Germinal center (tissue), 1 donor: ENCODE measurements at places on chromosomes 7 and 10.
A peak's percentile ranks its signal among the peaks of the same experiment; 100 is the strongest.

- DNase-seq: no peak
Observed at GRCh38 chr10:16966991-16967865, 150.0 kb upstream of the RSU1 start.

GRCh38 chr7:42167631-42168236, 69.3 kb downstream of the GLI3 start:
- DNase-seq: no peak

- DNase-seq: no peak
Observed at GRCh38 chr7:48087349-48087748, 1.7 kb upstream of the UPP1 start.

- no peak for DNase-seq
Observed at GRCh38 chr7:6691609-6692106, 15.1 kb downstream of the ZNF12 start.

- DNase-seq: no peak
Observed at GRCh38 chr7:103964269-103964668, 25.2 kb downstream of the RELN start.

DNA sequence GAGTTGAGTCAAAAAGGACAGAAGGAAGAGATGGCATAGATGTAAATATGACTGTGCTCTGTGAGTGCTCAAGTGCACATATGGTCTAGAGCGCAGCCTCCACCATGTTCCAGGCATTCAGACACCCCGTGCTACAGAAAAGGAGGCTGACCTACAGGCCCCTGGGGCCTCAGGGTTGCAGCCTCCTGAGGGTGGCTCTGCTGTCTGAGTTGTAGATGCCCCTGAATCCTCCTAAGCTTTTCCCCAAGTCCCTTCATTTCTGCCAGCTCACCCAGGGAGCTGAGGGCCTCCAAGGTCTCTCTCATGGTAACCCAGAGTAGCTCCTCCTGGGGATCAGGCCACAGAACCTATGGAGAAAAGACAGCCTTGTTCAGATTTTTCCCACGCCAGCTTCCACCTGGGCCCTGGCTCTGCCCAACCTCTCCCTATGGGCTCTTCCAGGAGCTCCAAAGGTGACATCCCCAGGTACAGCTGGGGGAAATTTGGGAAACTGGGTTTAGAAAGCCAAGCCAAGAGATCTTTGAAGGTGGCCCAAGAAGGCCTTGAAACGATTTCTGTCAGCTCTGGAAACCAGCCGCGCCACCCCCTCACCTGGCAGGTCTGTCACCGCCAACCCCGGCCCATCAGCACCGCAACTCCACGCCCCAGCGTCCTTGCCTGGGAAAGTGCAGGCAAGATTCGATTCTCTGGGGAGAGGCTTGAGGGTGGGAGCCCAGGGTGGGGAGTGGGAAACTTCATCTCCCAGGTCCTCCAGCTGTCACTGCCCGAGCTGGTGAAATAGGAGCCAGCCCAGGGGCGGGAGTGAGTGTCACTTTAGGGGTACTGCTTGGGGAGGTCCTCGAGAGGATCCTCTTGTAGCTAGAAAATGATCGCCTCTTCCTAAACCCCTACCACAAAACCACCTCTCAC, 2.4 kb downstream of the ZNF467 start:
- no peak for DNase-seq

GRCh38 chr10:17533731-17534130, 79.3 kb upstream of the ST8SIA6 start:
- DNase-seq: no peak

- no peak for DNase-seq
Observed at GRCh38 chr7:35485436-35485835, 209.5 kb downstream of the HERPUD2 start.

DNA sequence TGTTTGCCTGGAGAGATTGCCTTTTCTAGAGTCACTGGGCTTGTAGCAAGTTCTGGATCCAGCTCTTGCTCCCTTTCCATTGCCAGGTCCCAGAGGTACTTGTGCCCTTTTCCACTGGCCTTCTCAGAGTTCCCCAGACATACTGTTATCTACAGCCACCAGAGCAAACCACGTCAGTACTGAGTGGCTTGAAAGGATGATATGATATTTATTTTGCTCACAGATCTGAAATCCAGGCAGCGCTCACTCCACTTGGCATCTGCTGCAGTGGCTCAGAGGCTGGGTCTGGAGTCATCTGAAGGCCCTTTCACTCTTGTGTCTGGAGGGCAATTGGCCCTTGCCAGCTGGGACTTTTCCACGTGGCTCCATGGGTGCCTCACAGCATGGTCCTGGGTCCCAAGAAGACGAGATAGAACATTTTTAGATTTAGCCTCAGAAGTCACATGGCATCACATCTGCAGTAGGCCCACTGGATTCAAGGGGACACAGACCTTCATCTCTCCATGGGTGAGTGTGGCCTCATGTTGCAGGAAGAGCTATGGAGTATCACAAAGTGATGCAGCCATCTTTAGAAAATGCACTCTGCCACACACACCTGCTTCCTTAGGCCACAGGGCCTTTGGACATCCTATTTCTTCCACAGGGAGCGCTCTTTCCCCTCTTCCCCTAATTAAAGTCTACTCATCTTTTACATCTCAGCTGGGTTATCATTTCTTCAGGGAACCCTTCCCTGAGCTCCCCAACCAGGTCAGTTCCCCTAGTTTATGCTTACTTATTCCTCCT, 22.9 kb upstream of the TCF7L2 start:
- DNase-seq: no peak

- DNase-seq: no peak
Observed at GRCh38 chr7:32539919-32540531, 44.7 kb downstream of the AVL9 start.

DNA sequence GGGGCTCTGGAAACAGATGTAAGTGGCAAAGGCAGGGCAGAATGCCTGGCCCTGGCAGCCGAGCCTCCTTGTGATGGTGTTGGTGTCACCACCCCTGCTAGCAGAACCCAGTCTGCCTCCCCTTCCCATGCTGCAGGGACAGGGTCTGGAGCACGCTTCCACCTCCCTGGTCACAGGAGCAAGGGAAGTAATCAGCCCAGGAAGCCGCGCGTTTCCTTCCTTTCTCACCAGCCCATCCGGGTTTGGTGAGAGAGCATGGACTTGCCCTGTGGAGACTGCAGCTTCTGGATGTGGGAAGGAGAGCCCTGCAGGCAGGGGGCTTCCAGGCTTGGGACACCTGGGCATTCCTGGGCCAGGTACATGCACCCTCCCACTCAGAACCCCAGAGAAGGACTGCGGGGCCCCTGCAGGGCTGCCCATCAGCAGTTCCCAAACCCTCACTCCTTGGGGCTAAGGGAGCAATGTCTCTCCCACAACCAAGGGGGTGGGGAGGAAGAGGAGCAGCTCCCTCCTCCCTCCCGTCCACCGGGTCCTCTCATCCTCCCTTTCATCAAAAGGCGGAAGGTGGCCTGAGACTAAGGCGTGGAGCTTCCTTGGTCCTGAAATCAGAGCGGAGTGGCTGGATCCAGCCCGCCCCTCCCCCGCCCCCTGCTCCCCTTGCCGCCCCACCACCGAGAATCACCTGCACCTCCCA, 1.8 kb downstream of the MMRN2 start:
- no peak for DNase-seq

GRCh38 chr7:22287412-22287811, 69.5 kb downstream of the RAPGEF5 start:
- peak; percentile 47 for DNase-seq

DNA sequence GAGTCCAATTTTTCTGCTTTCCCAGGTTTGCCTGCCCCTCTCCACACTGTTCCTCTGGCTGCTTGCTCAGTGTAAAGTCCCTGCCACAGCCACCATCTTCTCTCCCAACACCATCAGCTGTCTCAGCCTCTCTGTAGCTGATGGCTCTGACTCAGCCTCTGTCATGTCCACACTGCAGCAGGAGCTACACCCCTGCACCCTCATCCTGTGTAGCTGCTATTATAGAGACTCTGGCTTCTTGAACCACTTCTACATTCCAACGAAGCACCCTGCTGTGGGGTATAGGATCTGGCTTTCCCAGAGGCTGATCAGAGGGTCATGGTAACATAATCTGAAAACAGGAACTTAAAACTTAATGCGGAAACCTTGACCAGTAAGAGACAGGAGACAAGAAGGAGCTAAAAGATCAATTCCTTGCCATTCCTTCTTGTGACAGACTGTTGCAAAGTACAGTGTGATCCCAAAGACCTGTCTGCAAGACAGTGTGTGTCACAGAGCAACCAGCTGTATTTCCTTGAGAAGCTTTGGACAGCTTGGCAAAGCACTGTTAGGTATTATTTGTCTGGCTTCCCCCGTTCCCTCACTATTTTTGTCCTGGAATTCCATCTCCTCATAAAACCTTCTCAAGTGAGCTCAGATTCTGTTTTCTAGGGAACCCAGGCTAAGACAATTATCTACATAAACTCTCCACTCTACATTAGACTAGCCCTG, 42.3 kb downstream of the NRCAM start:
- no peak for DNase-seq

- no peak for DNase-seq
Observed at GRCh38 chr7:98993024-98993897, 114.9 kb downstream of the TRRAP start.

GRCh38 chr7:20896996-20897395, 110.3 kb upstream of the SP8 start:
- no peak for DNase-seq

- no peak for DNase-seq
Observed at GRCh38 chr7:111678986-111679385, 116.7 kb upstream of the IMMP2L start.

GRCh38 chr10:116160271-116160670, 112.7 kb downstream of the GFRA1 start:
- DNase-seq: no peak

GRCh38 chr10:55220975-55221374, 419.9 kb upstream of the PCDH15 start:
- no peak for DNase-seq

DNA sequence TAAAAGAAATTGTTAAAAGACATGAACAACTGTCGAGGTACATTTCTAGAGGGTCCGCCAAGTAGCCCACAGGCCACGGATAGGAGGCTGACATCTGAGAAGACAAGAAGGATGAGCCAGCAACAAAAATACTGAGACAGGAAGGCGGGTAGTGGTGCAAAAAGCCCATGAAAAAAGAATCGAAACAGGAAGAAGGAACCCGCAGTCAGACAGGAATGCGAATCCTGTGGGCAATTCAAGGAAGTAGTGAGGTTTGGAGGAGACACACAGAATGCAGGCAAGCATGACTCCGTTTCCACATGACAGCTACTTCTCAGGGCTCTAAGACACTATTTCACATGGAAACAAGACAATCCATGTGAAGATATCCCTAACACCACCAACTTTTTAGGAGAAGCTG, 125.2 kb downstream of the DOCK4 start:
- peak; percentile 11 for DNase-seq

- peak; percentile 26 for DNase-seq
Observed at GRCh38 chr7:105487579-105488571, 34.2 kb downstream of the PUS7 start.

GRCh38 chr10:61882621-61883370, 18.7 kb upstream of the ARID5B start:
- DNase-seq: no peak

DNA sequence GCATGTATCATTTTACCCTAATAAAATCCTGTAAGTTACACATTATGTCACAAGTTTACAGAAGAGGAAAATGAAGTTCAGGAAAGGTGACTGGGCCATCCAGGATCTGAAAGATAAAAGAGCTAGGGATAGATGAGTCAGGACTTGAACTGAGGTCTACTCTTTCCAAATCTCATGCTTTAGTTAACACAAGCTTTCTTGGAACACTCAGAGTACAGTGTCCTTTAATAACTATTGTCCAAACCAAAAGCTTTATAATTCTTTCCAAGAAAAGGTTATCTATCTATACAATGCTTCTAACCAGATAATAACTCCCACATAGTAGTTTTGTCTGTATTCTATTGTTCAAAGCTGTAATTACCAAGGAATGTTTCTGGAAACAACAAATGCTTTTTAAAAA, 164.6 kb downstream of the LRRN3 start:
- DNase-seq: no peak

GRCh38 chr10:90328459-90328858, 529.4 kb downstream of the HTR7 start:
- no peak for DNase-seq

DNA sequence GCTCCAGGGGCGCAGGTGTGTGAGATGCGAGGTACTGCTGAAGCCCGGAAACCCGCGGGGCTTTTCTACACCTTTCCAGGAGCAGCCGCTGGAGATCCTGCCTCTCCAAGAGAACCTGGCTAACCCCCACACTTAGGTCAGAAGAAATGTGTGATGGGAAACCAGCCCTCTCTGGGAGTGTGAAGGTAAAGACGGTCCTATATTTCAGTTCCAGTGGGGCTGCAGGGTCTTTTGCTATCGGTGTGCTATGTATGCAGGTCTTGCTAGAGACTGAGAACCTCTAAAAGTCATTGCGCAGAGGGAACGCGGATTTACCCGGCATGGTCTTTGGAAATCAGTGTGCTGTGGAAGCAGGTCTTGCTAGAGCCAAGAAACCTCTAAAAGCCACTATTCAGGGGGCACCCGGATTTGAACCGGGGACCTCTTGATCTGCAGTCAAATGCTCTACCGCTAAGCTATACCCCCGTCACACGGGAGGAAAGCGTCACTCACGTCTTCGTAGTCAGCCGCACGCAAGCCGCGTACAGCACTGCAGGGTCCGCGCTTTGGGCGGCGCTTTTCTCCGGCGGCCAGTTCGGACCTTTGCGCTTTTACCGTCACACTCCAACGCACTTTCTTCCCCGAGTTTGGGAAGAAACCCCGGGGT, 46.0 kb downstream of the ZNF777 start:
- peak; percentile 16 for DNase-seq

DNA sequence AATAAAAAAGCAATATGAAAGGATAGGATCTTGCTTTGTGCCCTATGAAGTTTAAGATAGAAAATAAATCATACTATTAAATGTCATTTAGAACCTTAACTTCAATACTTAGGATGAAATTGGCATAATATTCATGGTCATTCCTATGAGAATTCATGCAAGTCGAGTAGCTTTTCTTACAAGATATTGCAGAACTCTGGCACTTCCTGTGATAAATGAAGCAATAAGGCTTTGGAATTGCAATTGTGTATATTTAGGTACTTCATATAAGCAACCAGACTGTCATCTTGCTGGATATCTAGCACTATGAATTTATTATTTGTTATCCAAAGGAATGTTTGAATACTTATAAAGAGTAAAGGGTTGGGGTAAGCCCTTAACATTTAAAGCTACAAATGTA, 116.5 kb downstream of the ZNF438 start:
- DNase-seq: no peak

GRCh38 chr7:35380739-35381224, 126.9 kb upstream of the TBX20 start:
- no peak for DNase-seq

GRCh38 chr7:19677180-19677579, 31.7 kb downstream of the POLR1F start:
- DNase-seq: no peak

- no peak for DNase-seq
Observed at GRCh38 chr7:154373956-154374355, 321.8 kb downstream of the DPP6 start.

- DNase-seq: no peak
Observed at GRCh38 chr10:53396876-53397275, 624.3 kb upstream of the MBL2 start.
